ENCODE measurements at places on chromosomes 2 and 18.
A peak's percentile ranks its signal among the peaks of the same experiment; 100 is the strongest.

GRCh38 chr18:47911877-47912276 lies 18.6 kb downstream of the SMAD2 start:
- DNase-seq, result no peak

GRCh38 chr2:70087702-70088597 lies 673 bp downstream of the PCBP1 start:
- peak; percentile 53 for DNase-seq

GRCh38 chr2:127187081-127187775 lies 32.9 kb downstream of the CYP27C1 start:
- DNase-seq, result no peak

DNA sequence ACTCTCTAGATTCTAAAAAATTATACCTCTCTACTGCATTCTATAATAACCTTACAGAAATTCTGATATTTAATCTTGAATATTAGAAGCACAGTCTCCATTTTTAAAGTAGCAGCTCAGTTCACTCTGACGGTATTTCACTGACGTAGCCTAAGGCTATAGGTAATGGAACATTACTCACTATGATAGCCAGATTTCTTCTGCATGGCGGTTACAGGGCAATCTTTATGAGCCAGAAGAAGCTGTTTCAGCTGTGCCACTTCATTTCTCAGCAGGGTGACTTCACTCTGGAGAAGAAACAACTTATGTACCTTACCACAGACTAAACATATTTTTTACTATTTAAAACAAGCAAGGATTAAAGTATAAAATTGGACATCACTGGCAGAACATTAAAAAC lies 75.3 kb upstream of the CHN1 start:
- DNase-seq, result peak; percentile 17

GRCh38 chr2:159249990-159250715 lies 36.4 kb downstream of the WDSUB1 start:
- peak; percentile 93 for DNase-seq

GRCh38 chr2:213017404-213017803 lies 134.0 kb downstream of the IKZF2 start:
- DNase-seq, result no peak

GRCh38 chr2:240946654-240947053 lies 40.5 kb downstream of the CROCC2 start:
- peak; percentile 30 for DNase-seq

GRCh38 chr2:203662951-203663350 lies 43.5 kb upstream of the CD28 start:
- DNase-seq, result no peak

- no peak for DNase-seq
These were observed 123.4 kb downstream of the CALCRL start for GRCh38 chr2:187324631-187325030.

DNA sequence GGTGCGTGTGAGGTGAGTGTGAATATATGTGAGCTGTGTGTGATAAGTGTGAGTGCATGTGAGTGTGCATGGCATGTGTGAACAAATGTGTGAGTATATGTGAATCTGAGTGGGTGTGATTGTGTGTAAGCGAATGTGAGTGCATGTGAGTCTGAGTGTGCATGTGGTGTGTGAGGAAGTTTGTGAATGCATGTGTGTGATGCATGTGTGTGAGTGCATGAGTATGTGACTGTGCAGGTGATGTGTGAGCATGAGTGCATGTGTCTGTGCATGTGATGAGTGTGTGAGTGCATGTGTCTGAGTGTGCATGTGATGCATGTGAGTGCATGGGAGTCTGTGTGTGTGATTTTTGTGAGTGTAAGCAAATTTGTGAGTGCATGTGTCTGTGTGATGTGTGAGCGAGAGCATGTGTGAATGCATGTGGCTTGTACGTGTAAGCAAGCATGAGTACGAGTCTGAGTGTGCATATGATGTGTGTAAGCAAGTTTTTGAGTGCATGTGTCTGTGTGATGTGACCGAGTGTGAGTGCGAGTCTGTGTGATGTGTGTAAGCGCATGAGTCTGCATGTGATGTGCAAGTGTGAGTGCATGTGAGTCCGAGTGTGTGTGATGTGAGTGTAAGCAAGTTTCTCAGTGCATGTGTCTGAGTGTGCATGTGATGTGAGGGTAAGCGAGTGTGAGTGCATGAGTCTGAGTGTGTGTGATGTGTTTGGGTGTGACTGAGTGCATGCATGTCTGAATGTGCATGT lies 43.3 kb downstream of the COPS8 start:
- DNase-seq, result no peak

- DNase-seq, result no peak
These were observed 129.7 kb downstream of the MAP3K20 start for GRCh38 chr2:173205375-173205774.

- no peak for DNase-seq
These were observed 91.7 kb upstream of the YWHAQ start for GRCh38 chr2:9722451-9722850.

GRCh38 chr2:176126929-176127773 lies 2.4 kb upstream of the HOXD8 start:
- peak; percentile 62 for DNase-seq

DNA sequence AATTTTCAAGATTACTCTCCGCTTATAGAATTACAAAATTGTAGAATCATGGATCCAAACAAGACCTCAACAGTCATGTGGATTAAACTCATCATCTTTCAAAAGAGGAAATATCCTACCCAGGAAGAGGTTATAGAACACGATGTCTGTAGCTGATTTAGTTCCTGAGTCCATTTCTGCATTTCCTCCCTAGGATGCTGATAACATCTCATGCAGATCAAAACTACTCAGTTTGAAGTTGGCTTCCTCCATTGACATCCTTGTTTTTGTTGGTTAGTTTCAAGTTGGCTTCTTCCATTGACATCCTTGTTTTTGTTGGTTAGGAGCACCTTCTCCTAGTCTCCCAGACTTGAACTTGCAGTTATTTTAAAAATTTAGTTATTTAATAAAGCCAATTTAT lies 147.5 kb downstream of the PARD3B start:
- DNase-seq, result no peak

- DNase-seq, result no peak
These were observed 241.8 kb upstream of the RAB12 start for GRCh38 chr18:8367217-8367988.

DNA sequence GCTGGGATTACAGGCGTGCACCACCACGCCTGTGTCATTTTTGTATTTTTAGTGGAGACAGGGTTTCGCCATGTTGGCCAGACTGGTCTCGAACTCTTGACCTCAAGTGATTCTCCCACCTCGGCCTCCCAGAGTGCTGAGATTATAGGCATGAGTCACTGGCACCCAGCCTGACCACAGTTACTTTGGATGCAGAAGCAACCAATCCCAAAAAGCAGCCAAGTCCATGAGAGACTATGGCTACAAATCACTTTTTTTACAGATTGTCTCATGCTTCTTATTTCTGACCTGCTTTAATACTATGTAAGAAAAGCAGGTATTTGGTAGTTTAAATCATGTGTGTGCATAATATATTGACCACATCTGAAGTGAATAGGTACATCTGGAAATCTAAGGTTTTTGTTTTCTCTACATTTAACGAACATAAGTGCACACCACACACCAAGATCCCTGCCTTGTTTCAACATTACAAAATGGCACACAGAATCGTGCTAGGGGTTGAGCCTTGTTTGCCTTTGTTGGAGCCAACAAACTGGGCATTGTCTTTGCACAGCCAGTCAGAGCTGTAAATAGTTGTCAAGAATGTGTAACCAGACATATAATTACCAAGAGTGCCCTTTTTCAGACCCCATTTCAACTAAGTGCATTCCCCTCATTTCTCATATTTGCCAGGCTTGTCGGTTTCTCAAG lies 18.3 kb upstream of the MAP4K4 start:
- DNase-seq, result peak; percentile 24

DNA sequence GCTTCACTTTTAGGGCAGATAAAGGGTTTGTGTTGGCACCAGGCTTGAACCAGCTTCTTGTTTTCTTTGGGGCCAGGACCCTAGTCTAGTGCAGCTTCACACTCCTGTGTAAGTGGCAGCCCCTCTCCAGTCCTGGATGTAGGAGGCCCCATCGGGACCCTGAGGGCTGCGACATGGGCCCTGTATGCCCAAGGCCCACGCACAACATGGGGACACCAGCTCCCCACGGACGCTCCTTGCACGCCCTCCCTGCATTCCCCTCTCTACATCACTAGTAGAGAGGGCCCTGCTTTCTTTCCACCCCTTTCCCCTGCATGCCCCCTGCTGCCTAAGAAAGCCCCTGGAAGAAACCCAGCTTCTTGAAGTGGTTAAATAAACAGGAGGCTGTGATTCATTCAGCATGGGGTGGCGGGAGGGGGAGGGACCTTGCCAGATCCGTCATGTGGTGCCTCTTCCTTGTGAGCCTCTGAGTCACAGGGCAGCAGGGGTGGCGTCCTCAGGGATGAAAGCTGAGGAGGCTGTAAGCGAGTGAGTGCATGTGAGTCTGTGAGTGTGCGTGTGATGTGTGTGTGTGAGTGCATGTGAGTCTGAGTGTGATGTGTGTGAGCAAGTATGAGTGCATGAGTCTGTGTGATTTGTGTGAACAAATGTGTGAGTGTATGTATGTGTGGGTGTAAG lies 42.5 kb downstream of the COPS8 start:
- peak; percentile 61 for DNase-seq

DNA sequence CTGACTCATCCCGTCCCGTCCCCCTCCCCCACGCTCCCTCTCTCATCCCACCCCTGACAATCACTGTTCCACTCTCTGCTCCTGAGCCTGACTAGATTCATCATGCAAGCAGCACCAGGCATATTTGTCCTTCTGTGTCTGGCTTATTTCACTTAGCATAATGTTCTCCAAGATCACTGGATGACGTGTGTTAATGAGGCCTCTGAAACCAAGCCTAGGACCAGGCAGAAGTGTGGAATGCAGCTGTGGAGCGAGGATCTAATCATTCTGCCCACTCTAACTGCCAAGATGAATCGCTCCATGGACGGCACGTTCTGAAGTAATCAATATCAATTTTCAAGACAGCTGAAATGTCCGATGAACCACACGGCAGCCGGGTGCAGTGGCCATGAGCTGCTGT lies 122.4 kb upstream of the ZNF236 start:
- no peak for DNase-seq

- no peak for DNase-seq
These were observed 92.8 kb downstream of the VIT start for GRCh38 chr2:36789181-36789804.

DNA sequence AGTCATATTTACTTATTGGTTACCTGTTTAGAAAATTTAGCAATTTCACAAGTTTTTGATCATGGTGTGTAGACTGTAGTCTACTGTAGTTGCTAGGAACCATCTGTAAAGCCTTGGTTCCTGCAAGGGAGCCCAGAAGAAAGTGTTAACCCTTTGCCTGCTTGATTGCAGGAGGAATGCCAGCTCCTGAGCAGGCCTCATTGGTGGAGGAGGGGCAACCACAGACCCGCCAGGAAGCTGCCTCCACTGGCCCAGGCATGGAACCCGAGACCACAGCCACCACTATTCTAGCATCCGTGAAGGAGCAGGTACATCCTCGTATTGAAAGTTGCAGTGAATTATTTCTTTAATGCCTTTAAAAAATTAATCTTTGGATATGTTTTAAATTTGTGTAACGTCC lies 76.3 kb downstream of the PKP4 start:
- no peak for DNase-seq

- no peak for DNase-seq
These were observed 9.9 kb downstream of the BMP10 start for GRCh38 chr2:68861330-68861729.

- no peak for DNase-seq
These were observed 322.9 kb upstream of the HS6ST1 start for GRCh38 chr2:128641421-128642080.

DNA sequence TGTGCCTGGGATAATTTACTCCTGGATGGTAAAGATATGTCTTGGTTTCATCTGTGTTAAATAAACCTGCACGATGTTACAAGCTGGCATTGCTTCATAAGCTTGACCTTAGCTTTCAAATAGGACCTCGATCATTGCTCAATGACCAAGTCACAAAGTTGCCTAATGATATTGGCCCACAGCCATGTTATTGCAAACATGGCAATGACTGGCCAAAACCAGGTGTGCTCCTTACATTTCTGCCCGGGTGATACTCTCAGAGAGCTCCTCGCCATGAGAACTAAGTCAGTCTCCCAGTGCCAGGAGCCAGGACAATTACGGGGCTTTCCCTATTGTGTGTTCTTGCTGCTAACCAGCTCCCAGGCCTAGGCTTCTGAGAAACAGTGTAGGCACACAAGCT lies 72.5 kb upstream of the CYP1B1 start:
- no peak for DNase-seq

DNA sequence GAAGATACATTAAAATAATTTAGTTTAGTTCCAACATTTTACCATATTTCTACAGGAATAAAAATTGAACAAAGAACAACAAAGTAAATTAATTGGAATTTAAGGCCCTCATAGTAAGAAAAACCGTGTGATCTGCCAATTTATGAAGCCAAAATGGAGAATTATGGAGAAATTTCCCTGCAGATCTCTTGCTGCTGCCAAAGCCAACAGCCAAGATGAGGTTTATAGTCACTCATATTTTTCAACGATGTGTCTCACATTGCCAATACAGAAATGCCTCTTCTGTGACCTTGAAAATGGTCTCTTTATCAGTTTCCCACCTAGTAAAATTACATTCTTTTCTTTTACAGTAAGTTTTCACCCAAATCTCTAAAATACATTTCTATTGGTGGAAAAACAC lies 317.2 kb upstream of the FIGN start:
- no peak for DNase-seq

DNA sequence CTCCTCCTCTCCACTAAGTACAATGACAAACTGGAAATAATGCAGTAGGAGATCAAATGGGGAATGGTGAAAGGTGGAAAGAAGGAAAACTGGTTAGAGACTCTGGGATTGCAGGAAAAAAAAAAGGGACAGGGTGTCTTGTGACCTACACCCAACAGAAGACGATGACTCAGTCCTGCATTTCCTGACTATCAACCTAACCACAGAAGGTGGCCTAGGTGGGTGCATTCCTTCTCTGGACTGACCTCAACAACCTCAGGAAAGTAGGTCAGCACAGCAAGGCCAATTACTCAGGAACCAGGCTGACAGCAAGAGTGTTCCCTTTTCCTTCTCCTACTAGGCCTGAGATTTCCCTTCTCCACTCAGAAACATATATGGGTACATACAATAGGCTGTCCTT lies 1386.4 kb upstream of the ZEB2 start:
- no peak for DNase-seq

DNA sequence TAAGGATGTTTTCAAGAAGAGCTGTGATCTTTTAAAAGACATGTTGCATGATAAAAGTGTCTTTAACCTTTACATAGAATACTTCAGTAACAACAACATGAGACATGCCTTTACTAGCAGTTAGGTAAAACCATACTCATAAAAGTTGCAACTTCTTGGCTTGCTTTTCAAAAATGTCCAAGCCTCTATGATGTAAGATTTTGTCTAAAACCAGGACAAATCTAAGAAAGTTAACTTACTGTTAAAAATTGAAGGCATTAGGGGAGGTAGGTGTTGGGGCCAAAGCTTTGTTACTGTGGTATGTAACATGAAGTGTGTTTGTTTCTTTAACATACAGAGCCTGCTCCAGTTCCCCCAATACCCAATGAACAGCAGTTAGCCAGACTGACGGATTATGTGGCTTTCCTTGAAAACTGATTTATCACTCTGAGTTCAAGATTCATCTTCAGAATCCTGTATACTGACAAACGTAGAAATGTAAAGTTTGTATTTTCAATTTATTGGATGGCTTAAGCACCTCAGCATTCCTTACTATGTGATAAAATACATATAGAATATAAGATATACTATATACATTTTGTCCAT lies 11.7 kb downstream of the COPS8 start:
- no peak for DNase-seq

- no peak for DNase-seq
These were observed 229.6 kb upstream of the CDH2 start for GRCh38 chr18:28406533-28406932.

GRCh38 chr2:27494944-27495554 lies at the start of gene FNDC4:
FNDC4 (minus strand) TSS chr2:27495200; CDS start chr2:27494679, 521 bp downstream.
- no peak for DNase-seq

GRCh38 chr2:119350311-119350998 lies 16.2 kb downstream of the C2orf76 start:
- no peak for DNase-seq

Data from SK-MEL-5 (cell line).